Trophoblast cell (in vitro differentiated cells and primary cell): ENCODE measurements at places on chromosomes 3 and 15.

DNA sequence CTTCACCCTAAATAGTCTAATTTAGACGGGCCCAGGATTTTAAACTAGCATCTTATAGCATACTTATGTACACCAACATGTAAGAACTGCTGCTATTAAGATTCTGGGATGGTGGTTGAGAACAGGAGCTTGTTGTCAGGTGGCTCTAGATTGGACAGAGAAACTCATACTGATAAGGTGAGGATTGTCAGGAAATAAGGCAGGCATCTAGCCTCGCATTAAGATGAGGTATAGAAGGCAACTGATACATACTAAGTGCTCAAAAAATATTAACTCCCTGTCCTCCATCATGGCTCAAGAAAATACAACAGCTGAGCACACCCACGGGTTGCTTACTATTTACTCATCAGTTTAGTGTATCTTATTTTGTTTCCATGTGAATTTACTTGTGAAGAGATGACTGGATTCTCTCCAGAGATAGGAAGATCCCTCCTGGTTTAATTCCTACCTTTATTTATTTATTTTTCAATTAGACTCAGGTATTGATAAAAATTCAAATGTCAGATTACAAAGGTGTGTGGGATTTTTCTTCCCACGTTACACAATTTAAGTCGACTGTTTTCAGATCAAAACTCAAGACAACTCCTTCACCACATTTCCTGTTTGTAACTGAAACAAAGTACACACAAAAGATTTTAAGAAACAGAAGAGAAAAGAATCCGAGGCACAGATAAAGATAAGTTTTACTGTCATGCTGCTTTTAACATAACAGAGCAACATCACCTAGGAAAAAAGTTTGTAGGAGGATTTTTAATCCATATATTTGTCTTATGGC is at the start of gene TRAT1:
TSS of gene TRAT1 (plus strand) at position 664 of the 775 bp plus-strand sequence. CDS start 142 bp downstream, outside the sequence.
- DNase-seq, result no peak

- DNase-seq, result no peak
Observed at GRCh38 chr3:111414531-111414930, 127.5 kb upstream of the CD96 start.

DNA sequence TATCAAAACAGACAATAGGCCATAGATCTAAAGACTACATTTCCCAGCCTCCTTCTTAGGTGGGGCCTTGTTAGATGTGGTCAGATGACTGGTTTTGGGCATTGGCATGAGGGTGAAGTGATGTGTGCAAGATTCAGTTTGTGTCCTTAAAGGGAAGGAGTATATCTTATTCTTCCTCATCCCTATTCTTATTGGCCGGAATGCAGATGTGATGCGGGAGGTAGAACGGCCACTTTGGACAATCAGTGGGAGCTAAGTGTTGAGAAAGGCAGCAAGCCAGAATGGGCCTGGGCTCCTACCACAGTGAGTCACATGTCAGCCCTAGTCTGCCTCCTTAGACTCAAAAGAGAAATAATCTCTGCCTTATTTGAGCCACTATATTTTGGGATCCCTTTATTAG is 89.8 kb upstream of the MEX3B start:
- no peak for DNase-seq

DNA sequence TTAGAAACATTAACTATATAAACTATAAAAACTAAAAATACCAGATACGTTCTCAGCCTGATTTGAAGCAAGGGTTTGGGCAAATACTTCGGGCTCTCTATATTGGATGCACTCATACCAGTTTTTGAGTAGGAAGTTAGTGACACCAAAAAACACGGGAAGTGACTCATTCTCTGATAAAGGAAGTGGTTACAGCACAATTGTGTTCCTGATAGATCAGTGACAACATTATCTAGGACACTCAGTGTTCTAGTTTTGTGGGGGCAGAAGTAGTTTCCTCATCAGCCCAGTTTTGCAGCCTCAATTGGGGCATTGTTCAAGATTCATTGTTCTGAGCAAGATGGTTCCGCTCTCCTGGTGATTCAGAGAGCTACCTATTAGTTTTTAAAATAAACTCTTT is 469.6 kb upstream of the DPPA4 start:
- no peak for DNase-seq

DNA sequence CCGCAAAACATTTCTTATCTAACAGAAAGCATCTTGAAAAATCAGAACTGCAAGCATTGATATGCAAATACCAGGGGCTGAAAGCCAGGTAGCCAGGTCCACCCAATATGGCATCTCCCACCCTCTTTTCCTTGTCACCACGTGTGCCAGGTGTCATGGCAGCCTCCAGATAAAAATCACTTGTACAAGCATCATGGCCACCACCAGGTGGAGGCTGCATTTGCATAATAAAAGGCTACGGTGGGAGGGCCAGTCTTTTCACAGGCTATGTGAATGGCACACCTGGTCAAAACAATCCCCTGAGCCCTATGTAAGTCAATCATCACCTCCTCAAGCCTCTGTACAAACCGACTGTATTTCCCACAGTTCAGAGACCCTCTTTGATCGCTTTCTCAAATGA is 1233.1 kb upstream of the ALCAM start:
- DNase-seq, result no peak

GRCh38 chr3:45035441-45036301 is 9.6 kb downstream of the CLEC3B start:
- no peak for DNase-seq

GRCh38 chr15:57018151-57018550 is 99.7 kb downstream of the TCF12 start:
- DNase-seq, result no peak
